ENCODE measurements at places on chromosomes 4 and X.

GRCh38 chr4:41535911-41536371 lies 2.0 kb upstream of the LIMCH1 start:
- no peak for DNase-seq

DNA sequence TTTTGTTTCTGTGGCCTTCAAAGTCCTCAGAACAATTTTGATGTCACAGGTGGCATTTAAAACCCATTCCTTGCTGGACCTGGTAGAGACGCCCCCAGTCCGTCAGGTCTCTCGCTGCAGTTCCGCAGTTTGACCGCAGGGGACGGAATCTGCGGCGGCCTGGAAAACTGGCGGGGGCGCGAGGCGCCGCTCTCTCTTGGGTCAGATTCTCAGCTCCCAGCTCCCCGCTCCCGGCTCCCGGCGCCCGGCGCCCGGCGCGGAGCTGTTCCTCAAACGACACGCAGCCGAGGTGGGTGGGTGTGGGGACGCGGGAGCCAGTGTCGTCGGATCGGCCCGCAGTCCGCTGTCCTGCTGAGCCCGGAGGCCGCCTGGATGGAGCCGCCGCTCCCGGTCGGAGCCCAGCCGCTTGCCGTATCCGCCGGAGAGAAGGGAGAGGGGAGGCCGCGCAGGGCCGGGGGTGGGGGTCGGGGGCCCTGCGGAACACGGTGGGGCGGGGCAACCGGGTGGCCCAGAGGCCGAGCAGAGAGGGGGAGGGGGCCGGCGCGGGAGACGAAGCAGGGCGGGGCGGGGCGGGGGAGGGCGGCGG lies at the start of gene OCRL:
TSS of gene OCRL (plus strand) at position 192 of the 586 bp plus-strand sequence. CDS start at position 373, 181 bp downstream.
- peak; percentile 7 for DNase-seq

DNA sequence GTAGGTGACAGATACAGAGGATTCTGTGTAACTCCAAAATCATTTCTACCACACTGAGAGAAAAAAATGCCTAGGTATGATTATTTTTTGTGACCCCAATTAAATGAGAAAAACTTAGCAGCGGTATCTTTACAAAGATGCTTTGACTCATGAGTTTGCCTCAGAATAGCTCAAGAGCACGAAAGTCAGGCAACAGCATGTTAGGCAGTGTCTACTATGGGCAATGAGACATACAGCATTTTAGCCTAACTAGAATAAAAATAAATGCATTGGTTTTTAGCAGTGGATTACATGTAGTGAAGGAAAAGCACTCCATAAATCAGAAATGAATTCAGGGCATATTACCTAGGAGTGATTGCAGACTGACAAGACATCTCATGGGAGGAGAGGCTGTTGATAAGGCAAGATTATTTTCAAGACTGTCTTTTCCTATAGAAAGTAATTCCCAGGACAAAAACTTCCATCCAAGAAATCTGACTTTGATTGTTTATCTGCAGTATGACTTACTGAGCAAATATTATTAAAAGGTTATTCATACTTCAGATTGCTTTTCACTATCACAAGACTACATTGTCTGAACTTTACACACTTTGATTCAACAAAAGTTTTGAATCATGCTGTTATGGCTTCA lies 3.6 kb downstream of the ANXA10 start:
- no peak for DNase-seq

- DNase-seq, result no peak
Observed at GRCh38 chr4:173990126-173990868, 293.2 kb downstream of the FBXO8 start.

GRCh38 chr4:24511371-24512063 lies 72.8 kb downstream of the DHX15 start:
- no peak for DNase-seq

DNA sequence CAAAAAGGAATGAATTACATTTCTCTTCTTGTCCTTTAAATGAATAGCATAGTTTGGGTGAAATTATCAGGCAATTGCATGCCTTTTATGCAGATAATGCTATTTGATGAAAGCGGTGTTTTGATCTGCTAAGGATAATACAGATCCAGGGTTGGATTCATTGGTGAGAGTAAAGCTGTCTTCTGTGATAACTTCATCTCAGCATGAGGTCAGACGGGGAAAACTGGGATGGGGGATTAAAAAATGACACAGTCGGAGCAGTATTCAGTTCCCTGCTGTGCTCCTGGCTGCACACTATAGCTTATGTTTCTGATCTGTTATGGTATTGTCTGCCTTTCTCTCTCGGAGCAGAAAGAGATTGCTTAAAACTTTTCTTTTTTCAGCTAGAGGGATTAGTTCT lies 105.9 kb upstream of the TENM3 start:
- no peak for DNase-seq

- DNase-seq, result no peak
Observed at GRCh38 chr4:154640999-154641398, 28.5 kb upstream of the FGG start.
